ENCODE measurements at places on chromosomes 13 and 19.

DNA sequence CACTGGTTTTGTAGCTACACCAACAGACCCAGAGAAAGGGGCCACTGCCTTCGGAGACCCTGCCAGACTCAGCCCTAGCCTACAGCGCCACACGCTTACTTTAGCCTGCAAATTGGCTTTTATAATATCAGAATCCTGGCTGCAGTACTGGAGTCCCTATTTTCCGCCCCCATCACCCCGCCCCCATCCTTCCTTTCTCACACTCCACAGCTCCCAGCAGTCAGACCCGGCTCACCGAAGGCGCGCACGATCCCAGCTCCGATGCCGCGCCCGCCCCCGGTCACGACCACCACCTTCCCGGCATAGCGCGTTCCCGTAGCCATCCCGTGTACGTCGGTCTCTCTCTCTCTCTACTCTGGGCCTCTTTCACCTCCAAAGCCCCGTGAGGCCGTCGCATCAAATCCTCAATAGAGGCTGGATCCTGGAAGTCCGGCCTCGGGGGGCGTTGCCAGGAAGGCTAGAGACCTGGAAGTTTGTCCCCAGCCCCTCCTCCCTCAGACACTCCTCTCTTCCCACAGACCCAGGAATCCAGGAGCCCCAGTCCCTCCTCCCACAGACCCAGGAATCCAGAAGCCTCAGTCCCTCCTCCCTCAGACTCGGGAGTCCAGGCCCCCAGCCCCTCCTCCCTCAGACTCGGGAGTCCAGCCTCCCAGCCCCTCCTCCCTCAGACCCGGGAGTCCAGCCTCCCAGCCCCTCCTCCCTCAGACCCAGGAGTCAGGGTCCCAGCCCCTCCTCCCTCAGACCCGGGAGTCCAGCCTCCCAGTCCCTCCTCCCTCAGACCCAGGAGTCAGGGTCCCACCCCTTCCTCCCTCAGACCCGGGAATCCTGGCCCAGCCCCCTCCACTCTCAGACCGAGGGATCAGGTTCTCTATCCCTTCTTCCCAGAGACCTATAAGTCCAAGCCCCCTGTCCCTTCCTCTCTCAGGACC is at the start of gene HSD17B14:
HSD17B14 (minus strand) TSS at position 403 of the 929 bp plus-strand sequence; CDS start at position 323, 80 bp downstream.
- H3K36me3 ChIP-seq: peaks cover 2% of the 10 kb centered on the region
- H3K27ac ChIP-seq: peak within 1 kb of the TSS; percentile 78

DNA sequence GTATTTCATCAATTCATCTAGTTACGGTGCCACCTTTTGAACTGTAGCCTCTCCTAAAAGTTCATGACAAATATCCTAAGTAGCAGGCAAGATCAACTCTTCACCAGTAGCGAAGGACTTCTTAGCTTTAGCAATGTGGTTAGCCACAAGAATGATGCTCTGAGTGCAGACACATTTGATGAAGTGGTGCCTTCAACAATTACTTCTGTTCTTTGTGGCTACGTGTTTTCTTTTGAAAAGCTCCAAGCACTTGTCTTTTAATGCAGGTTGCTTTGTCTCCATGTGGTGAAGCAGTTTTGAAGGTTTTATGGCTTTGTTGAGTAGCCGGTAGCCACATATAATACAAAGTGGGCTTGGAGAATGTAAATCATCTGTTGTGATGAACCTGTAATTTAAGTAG is 194.7 kb downstream of the B3GLCT start:
- DNase-seq: no peak
- H3K36me3 ChIP-seq: no peaks in the 10 kb centered on the region
- no peak overlapping the region for H3K4me3 ChIP-seq
- H3K27ac ChIP-seq: no peak overlapping the region
- no peaks in the 10 kb centered on the region for H3K4me1 ChIP-seq

DNA sequence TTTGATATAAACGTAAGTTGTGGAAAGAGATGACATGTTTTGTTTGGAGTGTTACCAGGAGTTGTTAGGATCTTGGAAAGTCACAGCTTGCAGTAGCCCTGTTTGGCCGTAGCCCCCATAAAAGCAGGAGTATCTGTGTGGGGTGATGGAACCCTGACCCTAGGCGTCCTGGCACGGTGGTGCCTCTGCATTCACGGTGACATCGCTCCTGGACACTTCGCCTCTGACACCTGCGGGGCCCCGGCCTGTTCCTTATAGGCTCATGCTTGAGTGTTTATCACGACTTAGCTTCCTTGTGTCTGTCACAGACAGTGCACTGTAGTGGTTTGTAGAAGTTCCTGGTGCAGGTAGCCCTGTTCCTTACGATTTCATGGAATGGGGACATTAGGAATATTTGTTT is 74.2 kb downstream of the ATP11A start:
- no peak overlapping the region for H3K27ac ChIP-seq
- H3K4me1 ChIP-seq: no peaks in the 10 kb centered on the region
- no peak for DNase-seq
- no peaks in the 10 kb centered on the region for H3K27me3 ChIP-seq

DNA sequence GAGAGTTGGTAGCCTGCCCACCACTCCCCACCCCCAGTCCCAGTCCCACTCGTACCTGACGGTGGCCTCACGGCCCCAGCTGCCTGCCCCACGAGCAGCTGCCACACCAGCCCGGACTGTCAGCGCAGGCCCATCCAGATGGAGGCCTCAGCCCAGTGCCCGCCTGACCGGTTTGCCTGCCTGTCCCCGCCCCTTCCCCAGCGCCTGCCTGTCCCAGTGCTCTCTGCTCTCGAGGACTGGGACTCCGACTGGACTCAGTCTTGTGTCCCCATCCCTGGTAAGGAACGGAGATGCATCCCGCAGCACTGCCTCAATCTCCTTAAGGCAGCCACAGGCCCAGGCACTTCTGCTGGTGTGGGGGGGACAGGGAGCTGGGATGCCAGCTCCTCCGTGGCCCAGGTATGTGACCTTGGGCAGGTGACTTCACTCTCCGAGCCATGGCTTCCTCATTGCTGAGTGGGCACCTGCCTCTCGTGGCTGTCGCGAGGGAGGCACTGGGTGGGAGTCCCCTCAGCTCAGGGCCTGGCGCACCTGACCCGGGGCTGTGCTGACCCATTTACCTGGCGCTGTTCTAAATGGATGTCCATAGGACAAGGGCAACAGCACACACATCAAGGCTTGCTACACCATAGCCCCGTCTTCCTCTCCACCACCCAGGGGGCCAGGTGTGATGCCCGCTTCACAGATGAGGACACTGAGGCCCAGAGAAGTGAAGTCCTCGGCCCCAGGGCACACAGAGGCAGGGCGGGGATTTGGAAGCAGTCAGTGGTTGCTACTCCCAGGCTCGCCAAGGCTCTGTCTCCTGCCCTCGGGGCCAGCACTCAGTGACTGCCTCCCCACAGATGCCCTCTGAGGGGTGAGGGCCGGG is at the start of gene NKPD1:
NKPD1 (minus strand) TSS at position 113 of the 868 bp plus-strand sequence. CDS start 832 bp downstream, outside the sequence.
- no peak for DNase-seq
- no peaks in the 10 kb centered on the region for H3K4me1 ChIP-seq
- H3K27ac ChIP-seq: no peak within 1 kb of the TSS
- H3K4me3 ChIP-seq: no peak within 1 kb of the TSS
- H3K36me3 ChIP-seq: no peaks in the 10 kb centered on the region

GRCh38 chr13:50189450-50189849 is 174.2 kb downstream of the KCNRG start:
- H3K4me1 ChIP-seq: peaks cover 5% of the 10 kb centered on the region
- no peak for DNase-seq
- no peak overlapping the region for H3K4me3 ChIP-seq

GRCh38 chr13:109483284-109483683 is 303.1 kb downstream of the IRS2 start:
- DNase-seq: no peak
- no peak overlapping the region for H3K27ac ChIP-seq
- no peak overlapping the region for H3K4me3 ChIP-seq
- H3K27me3 ChIP-seq: no peaks in the 10 kb centered on the region

DNA sequence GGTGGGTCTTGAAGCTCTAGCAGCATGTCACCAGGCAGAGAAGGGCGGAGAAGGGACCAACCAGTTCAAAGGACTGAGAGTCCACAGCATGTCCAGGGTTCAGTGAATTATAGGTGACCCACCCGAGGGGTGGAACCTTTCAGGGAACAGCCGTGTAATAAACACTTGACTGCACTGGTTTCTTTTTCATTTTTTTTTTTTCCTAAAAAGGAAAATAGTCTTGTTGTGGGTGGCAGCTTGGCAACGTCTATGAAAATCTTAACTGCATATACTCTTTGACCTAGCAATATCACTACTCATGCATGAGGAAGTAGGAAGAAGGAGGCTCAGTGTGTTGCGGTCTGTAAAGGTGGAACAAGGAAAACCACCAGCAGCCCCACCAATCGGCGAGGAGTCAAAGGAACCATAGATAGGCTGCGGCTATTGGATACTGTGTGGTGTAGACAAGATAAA is 13.0 kb upstream of the MYH14 start:
- H3K36me3 ChIP-seq: no peaks in the 10 kb centered on the region
- no peak overlapping the region for H3K27ac ChIP-seq
- no peak for DNase-seq
- H3K4me1 ChIP-seq: no peaks in the 10 kb centered on the region

DNA sequence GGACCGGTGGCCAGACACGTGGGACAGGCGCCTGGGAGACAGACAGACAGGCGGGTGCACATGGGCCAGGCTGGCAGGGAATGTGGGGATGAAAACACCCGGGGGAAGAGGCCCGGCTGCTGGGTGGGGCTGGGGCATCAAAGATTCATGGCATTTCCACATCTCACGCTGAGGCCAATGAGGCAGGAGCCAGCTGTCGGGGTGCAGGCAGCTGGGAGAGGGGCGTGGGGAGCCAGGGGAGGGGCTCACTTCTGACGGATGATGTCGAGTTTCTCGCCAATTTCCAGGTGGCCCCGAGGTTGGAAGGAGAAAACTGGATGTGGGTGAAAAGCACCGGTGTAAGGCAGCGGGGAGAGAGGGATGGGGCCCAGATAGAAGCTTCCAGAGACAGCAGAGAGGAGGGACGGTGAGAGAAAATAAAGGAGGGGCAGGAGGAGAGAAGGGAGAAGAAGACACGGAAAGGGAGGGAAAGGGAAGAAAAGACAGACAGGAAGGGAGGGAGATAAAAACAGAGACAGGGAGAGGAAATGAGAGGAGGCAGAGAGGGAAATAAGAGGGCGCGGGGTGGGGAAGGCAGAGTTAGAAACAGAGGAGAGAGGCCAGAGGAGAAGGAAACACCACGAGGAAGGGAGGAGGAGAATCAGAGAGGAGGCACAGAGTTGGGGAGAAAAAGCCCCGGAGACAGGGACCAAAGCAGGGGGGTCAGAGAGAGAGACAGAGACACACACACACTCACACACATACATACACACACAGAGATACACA is 8.0 kb upstream of the CCER2 start:
- no peak for DNase-seq
- H3K36me3 ChIP-seq: peaks cover 3% of the 10 kb centered on the region
- no peaks in the 10 kb centered on the region for H3K4me1 ChIP-seq
- H3K4me3 ChIP-seq: no peak overlapping the region
- H3K27ac ChIP-seq: no peak overlapping the region

DNA sequence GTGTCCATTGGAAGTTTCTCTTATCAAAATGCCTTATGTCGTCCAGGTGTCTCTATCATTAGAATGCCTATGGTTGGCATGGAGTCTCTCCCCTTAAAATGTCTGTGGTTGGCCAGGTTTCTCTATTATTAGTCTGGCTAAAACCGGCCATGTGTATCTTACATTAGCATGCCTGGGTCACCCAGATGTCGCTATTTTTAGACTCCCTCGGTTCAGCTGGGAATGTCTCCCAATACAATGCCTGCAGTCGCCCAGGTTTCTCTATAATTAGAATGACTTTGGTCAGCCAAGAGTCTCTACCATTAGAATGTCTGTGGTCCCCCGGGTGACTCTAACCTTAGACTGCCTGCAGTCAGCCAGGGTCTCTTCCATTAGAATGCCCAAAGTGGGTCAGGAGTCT is 1536.1 kb downstream of the UQCRFS1 start:
- no peaks in the 10 kb centered on the region for H3K4me1 ChIP-seq
- H3K4me3 ChIP-seq: no peak overlapping the region
- no peak for DNase-seq
- H3K27me3 ChIP-seq: no peaks in the 10 kb centered on the region
- H3K27ac ChIP-seq: no peak overlapping the region

GRCh38 chr19:2661615-2662014 is 40.9 kb downstream of the GNG7 start:
- no peak overlapping the region for H3K4me3 ChIP-seq
- H3K4me1 ChIP-seq: no peaks in the 10 kb centered on the region
- no peak overlapping the region for H3K27ac ChIP-seq
- H3K36me3 ChIP-seq: no peaks in the 10 kb centered on the region

GRCh38 chr19:35019144-35019543 is 11.1 kb upstream of the SCN1B start:
- H3K36me3 ChIP-seq: peaks cover 87% of the 10 kb centered on the region
- no peaks in the 10 kb centered on the region for H3K4me1 ChIP-seq
- H3K27ac ChIP-seq: no peak overlapping the region
- no peak for DNase-seq
- no peaks in the 10 kb centered on the region for H3K27me3 ChIP-seq
- no peak overlapping the region for H3K4me3 ChIP-seq

GRCh38 chr19:33767898-33768413 is 28.7 kb upstream of the KCTD15 start:
- no peak for DNase-seq
- H3K4me3 ChIP-seq: no peak overlapping the region
- no peaks in the 10 kb centered on the region for H3K4me1 ChIP-seq
- H3K36me3 ChIP-seq: no peaks in the 10 kb centered on the region
- H3K27ac ChIP-seq: no peak overlapping the region

GRCh38 chr13:50584856-50585580 is 258.5 kb downstream of the DLEU7 start:
- H3K27me3 ChIP-seq: no peaks in the 10 kb centered on the region
- H3K4me1 ChIP-seq: peaks cover 8% of the 10 kb centered on the region
- H3K4me3 ChIP-seq: no peak overlapping the region
- DNase-seq: no peak

- DNase-seq: no peak
- no peaks in the 10 kb centered on the region for H3K27me3 ChIP-seq
- no peak overlapping the region for H3K27ac ChIP-seq
- H3K4me3 ChIP-seq: no peak overlapping the region
These were observed 21.4 kb upstream of the FRY start for GRCh38 chr13:32010136-32010535.

GRCh38 chr13:98141509-98142379 is 1.1 kb upstream of the FARP1 start:
- H3K36me3 ChIP-seq: no peaks in the 10 kb centered on the region
- no peaks in the 10 kb centered on the region for H3K27me3 ChIP-seq
- peaks cover 9% of the 10 kb centered on the region for H3K4me1 ChIP-seq
- no peak overlapping the region for H3K27ac ChIP-seq
- no peak for DNase-seq

DNA sequence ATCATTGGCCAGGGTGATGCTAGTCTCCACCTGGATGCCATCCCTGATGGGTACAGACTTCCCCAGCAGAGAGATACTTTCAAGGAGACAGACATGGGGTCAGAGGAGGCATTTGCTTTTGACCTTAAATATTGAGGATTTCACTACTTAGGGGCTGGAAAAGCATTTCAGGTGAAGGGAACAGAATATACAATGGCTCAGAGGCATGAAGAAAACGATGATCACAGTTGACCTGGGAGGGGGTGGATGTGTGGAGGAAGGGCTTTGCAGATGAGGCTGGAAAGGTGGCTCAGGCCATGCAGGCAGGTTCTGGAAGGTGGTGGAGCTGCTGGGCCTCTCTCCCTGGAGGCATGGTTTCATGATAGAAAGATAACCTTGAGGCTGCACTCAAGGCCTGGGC is 3.9 kb downstream of the MATK start:
- DNase-seq: no peak

Data from thoracic aorta (tissue), 2 donors.